Stimulated activated CD8-positive, alpha-beta memory T cell treated with anti-CD3 and anti-CD28 coated beads, Interleukin-7, amount 100 ng/mL, for 24 hours (primary cell): ENCODE measurements at places on chromosomes 3 and 15.

DNA sequence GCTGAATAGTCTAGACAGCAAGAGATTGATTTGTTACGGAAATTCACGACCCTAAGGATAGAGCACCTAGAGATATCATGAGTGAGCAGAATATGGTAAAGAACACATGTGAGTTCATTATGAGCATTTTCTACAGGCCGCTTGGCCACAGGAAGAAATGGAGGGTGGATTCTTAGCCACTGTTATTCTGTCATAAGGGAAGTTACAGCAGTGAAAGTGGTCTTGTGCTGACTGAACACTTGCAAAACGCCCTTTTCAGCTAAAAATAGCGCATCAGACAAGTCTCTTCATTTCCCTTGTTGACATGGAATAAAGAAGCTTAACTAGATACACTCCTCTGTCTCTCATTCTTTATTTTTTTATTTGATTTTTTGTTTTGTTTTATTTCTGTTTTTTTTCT is 19.8 kb downstream of the DGKG start:
- DNase-seq, result no peak

GRCh38 chr3:71102111-71102983 is 481.2 kb downstream of the FOXP1 start:
- DNase-seq, result no peak

DNA sequence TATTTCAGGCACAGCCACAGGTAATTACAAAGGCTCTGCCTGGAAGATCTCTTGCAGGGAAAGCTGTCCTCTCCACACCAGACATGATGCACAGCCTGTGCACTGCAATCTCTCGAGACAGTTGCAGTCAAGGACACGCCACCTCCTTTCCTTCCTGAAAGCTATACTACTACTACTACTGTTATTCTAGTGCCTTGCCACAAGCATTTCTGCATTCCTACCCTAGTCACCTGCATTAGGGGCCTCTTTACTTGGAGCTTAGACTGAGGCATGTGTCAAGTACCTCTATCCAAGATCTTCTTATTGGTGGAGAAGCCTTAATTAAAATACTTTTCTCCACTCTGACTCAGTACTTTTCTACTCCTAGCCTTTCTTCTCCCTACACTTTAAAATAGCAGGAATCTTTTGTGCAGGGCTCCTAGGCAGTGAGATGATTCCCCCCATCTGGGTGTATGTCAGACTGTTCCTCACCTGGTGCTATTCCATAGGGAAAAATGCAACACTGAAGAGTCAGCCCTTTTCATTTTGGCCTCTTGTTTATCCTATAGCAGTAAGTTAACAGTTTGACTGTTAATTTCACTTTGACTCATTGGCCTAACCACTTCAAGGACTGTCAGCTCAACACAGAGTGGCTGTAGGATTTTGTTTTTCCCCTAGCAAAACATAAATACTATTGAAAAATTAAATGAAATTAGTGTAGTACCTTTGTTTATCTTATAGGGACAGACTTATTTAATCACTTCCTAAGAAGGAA is 78.9 kb downstream of the ESYT3 start:
- no peak for DNase-seq

- no peak for DNase-seq
These were observed 53.0 kb downstream of the IQGAP1 start for GRCh38 chr15:90441027-90441426.

DNA sequence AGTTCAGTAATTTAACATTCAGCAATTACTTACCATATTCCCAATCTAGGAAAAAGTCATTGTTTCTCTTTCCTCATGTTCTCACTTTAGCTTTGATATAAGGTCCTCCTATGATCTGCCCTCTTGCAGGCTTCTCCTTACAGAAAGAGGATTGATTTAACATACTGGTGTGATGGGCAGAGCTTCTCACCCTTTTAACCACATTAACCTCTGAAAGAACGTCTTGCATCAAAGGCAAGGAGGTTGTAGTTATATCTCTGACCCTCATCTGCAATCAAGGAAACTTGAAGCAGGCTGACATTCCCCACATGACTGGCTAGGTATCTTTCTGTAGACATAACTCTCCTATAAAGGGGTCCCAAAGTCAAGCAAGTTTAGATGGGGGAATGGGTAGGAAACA is 39.5 kb downstream of the BTLA start:
- no peak for DNase-seq

GRCh38 chr3:95002438-95003046 is 939.7 kb downstream of the NSUN3 start:
- DNase-seq, result no peak

- no peak for DNase-seq
These were observed 101.1 kb downstream of the RPLP1 start for GRCh38 chr15:69553686-69554085.

DNA sequence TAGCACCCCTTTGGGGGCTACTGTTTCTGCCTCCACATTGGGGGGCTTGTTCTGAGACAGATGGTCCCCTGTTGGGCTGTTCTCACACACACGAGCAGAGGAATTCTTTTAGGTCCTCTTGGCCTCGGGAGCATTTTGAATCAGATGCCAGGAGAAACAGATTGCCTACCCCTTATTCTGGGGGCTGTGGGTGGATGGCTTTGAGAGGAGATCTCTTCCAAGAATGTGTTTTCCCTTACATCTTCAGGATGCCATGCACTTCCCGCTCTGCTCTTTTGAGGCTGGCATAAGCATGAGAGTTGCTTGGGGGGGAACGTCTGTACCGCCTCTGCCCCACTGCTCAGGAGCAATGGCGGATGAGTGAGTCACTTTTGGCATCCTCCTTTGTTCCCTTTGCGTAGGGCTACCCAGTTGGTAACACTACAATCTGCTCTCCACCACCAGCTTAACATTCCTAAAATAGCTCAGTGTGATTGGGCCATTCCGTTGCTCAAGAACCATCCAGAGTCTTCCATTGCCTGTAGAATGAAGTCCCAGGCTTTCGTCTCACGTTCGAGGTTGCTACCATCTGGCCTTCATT is 154.4 kb downstream of the RPLP1 start:
- DNase-seq, result no peak

- DNase-seq, result no peak
These were observed 345.0 kb upstream of the MDFIC2 start for GRCh38 chr3:70657454-70657853.

DNA sequence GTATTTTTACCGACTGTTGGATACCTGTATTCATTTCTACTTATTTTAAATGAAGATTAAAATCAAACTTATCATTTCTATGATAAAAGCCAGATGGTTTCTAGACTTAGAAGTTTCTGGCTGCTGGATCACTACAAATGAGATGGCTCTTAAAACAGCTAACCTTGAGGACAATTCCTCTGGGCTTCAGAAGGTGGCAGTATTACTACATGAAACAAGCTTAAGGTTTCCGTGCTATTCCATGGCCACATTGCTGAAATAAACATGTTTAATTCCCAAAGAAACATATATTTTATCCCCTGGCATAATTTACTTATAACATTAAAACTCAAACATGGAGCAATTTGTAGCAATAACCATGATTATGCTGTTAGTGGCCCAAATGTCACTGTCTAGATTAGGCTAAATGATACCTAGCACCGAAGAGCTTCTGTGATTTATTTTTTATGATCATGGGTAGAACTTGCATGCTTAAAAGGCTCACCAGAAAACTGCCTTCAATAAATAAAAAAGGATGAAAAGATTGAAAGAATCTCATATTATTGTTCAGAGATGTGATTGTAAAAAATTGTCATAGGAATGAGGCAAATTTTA is 204.0 kb upstream of the NANOGP8 start:
- DNase-seq, result no peak
